Activated T-helper 1 cell treated with anti-CD3 and anti-CD28 coated beads, Interleukin-12 subunit alpha, Interleukin-12 subunit beta, Interleukin-2, Interleukin-4 antibody, amounts not matched to agents 30 ng/mL and 10 ng/mL and 1 ng/mL, durations not matched to agents 14 hours and 24 hours and 36 hours (primary cell): ENCODE measurements at places on chromosomes 2 and 18. TPM values are rescaled to one million over a fixed set of nuclear protein-coding genes. Genes with fewer than 3 reads are reported as not detected.

The UNC50 gene
- 41.4 and 43.0 TPM in 2 replicates for total RNA-seq

The CFC1 gene
- total RNA-seq = not detected in 2 replicates

The DCDC2C gene
- total RNA-seq = not detected in 2 replicates

The ZC3H6 gene
- 3.3 and 4.3 TPM in 2 replicates for total RNA-seq

The CCDC68 gene
- not detected in 2 replicates for total RNA-seq

The FAP gene
- not detected in 2 replicates for total RNA-seq

The GCG gene
- not detected in 2 replicates for total RNA-seq

The SAG gene
- total RNA-seq = 0.08 and 0.32 TPM in 2 replicates

The LRATD1 gene
- not detected in 2 replicates for total RNA-seq

The SCN7A gene
- not detected in 2 replicates for total RNA-seq

The GAL3ST2 gene
- 0.51 and 0.60 TPM in 2 replicates for total RNA-seq

The PLCD4 gene
- total RNA-seq = 0.54 and 0.62 TPM in 2 replicates

- no peak for DNase-seq
- H3K4me3 ChIP-seq = no peak overlapping the region
- no peaks in the 10 kb centered on the region for H3K36me3 ChIP-seq
- no peak overlapping the region for H3K27ac ChIP-seq
- H3K27me3 ChIP-seq = peaks cover 13% of the 10 kb centered on the region
These were observed 17.5 kb upstream of the LIPG start for GRCh38 chr18:49544362-49544761.

DNA sequence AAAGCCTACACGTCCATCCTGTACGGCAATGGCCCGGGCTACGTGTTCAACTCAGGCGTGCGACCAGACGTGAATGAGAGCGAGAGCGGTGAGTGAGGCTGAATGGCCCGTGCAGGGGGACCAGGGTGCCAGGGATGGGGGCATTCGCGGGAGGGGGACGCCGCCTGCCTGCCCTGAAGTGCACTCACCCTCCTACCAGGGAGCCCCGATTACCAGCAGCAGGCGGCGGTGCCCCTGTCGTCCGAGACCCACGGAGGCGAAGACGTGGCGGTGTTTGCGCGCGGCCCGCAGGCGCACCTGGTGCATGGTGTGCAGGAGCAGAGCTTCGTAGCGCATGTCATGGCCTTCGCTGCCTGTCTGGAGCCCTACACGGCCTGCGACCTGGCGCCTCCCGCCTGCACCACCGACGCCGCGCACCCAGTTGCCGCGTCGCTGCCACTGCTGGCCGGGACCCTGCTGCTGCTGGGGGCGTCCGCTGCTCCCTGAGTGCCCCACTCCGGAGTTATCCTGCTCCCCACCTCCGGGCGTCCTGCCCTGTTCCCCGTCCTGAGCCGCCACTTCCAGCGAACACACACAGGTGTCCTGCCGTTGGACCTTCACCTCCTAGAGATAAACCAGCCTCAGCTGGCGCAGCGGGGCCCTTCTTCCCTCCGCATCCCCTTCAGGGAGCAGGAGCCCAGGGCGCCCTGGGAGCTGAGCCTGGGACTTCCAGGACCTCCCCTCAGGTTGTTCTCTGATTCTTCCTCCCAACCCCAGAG, 2.9 kb downstream of the ALPI start:
- H3K27ac ChIP-seq = no peak overlapping the region
- no peaks in the 10 kb centered on the region for H3K36me3 ChIP-seq
- H3K4me3 ChIP-seq = no peak overlapping the region
- DNase-seq = no peak
- no peaks in the 10 kb centered on the region for H3K4me1 ChIP-seq

DNA sequence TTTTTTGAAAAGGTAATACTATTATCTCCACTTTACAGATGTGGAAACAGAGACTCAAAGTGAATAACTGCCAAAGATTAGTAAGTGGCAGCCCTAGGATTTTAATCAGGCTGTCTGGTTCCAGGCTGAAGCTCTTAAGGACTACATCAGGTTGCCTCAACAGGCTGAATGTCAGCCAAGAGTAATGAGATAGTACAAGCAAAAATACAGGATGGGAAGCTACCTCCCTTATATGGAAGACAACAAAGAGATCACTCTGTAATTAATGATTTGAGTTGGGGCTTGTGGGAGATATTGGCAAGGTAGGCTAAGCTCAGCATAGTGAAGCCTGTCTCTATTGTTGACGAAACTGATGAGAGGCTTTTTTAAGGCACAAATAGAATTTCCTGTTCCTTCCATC, 323.1 kb downstream of the KCNJ3 start:
- H3K4me1 ChIP-seq = no peaks in the 10 kb centered on the region
- H3K27ac ChIP-seq = no peak overlapping the region
- H3K27me3 ChIP-seq = no peaks in the 10 kb centered on the region
- DNase-seq = no peak

DNA sequence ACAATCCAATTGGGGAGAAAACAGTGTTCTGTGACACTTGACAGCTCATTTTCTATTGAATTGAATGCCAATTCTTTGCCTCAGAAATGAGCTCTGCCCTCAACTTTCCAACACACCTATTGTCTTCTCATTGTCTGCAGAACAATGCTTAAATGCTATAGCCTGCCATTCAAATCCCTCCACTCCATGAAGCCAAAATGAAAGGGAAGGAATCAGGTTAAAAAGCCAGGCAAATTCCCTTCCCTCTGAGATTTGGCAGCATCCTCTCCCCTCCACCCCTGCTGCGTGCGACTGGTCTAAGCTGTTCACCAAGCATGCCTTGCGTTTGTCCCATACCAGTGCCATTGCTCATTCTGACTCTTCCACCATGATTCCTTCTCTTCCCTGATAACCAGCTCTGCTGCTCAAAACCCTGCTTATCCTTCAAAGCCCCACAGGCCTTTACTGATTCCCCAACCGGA, 32.4 kb upstream of the TMEM131 start:
- no peak overlapping the region for H3K27ac ChIP-seq
- no peak overlapping the region for H3K4me3 ChIP-seq
- no peak for DNase-seq
- H3K27me3 ChIP-seq = no peaks in the 10 kb centered on the region
- peaks cover 25% of the 10 kb centered on the region for H3K4me1 ChIP-seq

DNA sequence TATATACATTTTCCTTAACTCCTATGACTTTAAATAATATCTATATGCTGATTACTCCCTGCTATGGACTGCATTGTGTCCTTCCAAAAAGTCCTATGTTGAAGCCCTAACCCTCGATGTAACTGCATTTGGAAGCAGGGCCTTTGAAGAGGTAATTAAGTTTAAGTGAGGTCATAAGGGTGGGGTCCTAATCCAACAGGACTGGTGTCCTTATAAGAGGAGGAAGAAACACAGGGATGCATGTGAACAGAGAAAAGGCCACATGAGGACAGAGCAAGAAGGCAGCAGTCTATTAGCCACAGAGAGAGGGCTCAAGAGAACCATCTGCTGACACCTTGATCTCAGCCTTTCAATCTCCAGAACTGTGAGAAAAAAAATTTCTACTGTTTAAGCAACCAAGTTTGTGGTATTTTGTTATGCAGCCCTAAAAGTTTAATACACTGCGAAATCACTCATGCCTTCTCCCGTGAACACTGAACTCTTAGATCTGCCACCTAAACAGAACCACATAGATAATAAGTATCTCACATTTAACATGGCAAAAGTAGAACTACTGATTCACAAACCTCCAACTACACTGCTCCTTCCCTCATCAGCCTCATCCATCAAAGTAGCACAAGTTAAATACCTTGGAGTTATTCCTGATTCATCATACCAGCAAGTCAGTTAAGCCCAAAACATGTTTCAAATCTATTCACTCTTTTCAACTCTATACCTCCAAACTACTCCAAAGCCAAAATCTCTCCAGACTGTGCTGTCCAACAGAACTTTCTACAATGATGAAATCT, 65.4 kb downstream of the HIBCH start:
- no peaks in the 10 kb centered on the region for H3K27me3 ChIP-seq
- no peak overlapping the region for H3K4me3 ChIP-seq
- DNase-seq = no peak
- H3K36me3 ChIP-seq = peaks cover 37% of the 10 kb centered on the region
- no peak overlapping the region for H3K27ac ChIP-seq

- peaks cover 73% of the 10 kb centered on the region for H3K4me1 ChIP-seq
- H3K36me3 ChIP-seq = peaks cover 16% of the 10 kb centered on the region
- peak overlapping the region; percentile 99 for H3K27ac ChIP-seq
- no peak for DNase-seq
- no peaks in the 10 kb centered on the region for H3K27me3 ChIP-seq
These were observed 187.4 kb downstream of the ARL4C start for GRCh38 chr2:234309431-234309830.

DNA sequence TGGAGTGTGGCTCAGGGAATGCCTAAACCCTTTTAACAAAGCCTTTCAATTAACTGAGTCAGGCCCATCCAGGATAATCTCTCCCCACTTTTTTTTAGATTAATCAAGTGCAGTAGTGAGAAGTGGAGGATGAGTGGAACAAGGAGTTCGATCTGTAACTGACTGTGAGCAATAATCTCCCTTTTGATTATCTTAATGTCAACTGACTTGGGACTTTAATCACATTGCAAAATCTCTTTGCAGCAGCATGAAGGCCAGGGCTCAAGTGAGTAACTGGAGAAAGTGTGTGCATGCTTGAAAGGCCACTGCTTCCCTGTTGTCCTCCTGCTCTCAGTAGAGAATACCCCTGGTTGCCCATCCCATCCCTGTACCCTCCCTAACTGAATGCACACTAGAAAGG, 32.1 kb upstream of the HS6ST1 start:
- H3K36me3 ChIP-seq = no peaks in the 10 kb centered on the region
- no peak overlapping the region for H3K4me3 ChIP-seq
- peaks cover 6% of the 10 kb centered on the region for H3K27me3 ChIP-seq
- H3K27ac ChIP-seq = no peak overlapping the region
- no peak for DNase-seq

- no peak overlapping the region for H3K27ac ChIP-seq
- H3K27me3 ChIP-seq = peaks cover 13% of the 10 kb centered on the region
- no peaks in the 10 kb centered on the region for H3K36me3 ChIP-seq
These were observed 11.7 kb downstream of the CCBE1 start for GRCh38 chr18:59685501-59685900.

GRCh38 chr2:172496160-172496608, 59.7 kb upstream of the PDK1 start:
- no peak overlapping the region for H3K4me3 ChIP-seq
- peaks cover 39% of the 10 kb centered on the region for H3K36me3 ChIP-seq
- peaks cover 26% of the 10 kb centered on the region for H3K4me1 ChIP-seq
- H3K27ac ChIP-seq = peak overlapping the region; percentile 79
- no peaks in the 10 kb centered on the region for H3K27me3 ChIP-seq

GRCh38 chr2:42934580-42935186, 142.3 kb upstream of the HAAO start:
- H3K27ac ChIP-seq = no peak overlapping the region
- DNase-seq = no peak
- no peak overlapping the region for H3K4me3 ChIP-seq
- no peaks in the 10 kb centered on the region for H3K27me3 ChIP-seq
- H3K36me3 ChIP-seq = no peaks in the 10 kb centered on the region

GRCh38 chr2:64359892-64360657, 93.9 kb upstream of the LGALSL start:
- no peak overlapping the region for H3K4me3 ChIP-seq
- peak overlapping the region; percentile 45 for H3K27ac ChIP-seq
- peaks cover 7% of the 10 kb centered on the region for H3K4me1 ChIP-seq
- H3K27me3 ChIP-seq = peaks cover 33% of the 10 kb centered on the region
- no peaks in the 10 kb centered on the region for H3K36me3 ChIP-seq

- no peaks in the 10 kb centered on the region for H3K36me3 ChIP-seq
- H3K27me3 ChIP-seq = no peaks in the 10 kb centered on the region
- H3K4me1 ChIP-seq = no peaks in the 10 kb centered on the region
- H3K27ac ChIP-seq = no peak overlapping the region
- H3K4me3 ChIP-seq = no peak overlapping the region
These were observed 105.7 kb upstream of the RASGRP3 start for GRCh38 chr2:33370636-33371265.
